ENCODE measurements at places on chromosomes 16 and 17. TPM values are rescaled to one million over a fixed set of nuclear protein-coding genes. Genes with fewer than 3 reads are reported as not detected.
A peak's percentile ranks its signal among the peaks of the same experiment; 100 is the strongest.

The SOST gene
- not detected for total RNA-seq

The CPNE7 gene
- total RNA-seq: 23.4 TPM

The PIRT gene
- not detected for total RNA-seq

DNA sequence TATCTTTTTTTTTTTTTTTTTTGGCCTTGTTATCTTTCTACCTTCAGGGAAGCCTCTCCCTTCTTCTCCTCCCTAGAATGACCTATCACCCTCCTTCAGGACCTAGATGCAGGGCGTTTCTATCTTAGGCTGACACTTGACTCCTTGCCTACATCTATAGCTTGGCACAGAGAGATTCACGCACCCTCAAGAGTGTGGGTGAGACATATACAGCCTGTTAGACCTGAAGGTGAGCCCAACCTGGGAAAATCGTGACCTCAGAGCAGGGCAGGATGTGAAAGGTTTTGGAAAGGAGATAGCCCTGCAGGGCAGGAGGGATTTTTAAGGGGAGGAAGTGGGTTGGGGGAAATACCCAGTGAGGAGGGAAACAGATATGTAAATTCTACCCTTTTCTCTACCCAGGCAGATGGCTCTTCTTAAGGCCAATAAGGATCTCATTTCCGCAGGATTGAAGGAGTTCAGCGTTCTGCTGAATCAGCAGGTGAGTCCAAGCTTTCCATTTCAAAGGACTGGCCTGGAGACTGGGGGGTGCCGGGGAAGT is at the start of gene AHSP:
Gene AHSP (plus strand): TSS at position 167 of the 541 bp plus-strand sequence. CDS start 240 bp downstream, at position 407.
- DNase-seq: peak; percentile 35
- H3K36me3 ChIP-seq: no peaks in the 10 kb centered on the region
- peak within 1 kb of the TSS; percentile 83 for H3K4me3 ChIP-seq
- H3K27ac ChIP-seq: peak within 1 kb of the TSS; percentile 28
- peaks cover 9% of the 10 kb centered on the region for H3K4me1 ChIP-seq
- H3K27me3 ChIP-seq: peaks cover 10% of the 10 kb centered on the region

DNA sequence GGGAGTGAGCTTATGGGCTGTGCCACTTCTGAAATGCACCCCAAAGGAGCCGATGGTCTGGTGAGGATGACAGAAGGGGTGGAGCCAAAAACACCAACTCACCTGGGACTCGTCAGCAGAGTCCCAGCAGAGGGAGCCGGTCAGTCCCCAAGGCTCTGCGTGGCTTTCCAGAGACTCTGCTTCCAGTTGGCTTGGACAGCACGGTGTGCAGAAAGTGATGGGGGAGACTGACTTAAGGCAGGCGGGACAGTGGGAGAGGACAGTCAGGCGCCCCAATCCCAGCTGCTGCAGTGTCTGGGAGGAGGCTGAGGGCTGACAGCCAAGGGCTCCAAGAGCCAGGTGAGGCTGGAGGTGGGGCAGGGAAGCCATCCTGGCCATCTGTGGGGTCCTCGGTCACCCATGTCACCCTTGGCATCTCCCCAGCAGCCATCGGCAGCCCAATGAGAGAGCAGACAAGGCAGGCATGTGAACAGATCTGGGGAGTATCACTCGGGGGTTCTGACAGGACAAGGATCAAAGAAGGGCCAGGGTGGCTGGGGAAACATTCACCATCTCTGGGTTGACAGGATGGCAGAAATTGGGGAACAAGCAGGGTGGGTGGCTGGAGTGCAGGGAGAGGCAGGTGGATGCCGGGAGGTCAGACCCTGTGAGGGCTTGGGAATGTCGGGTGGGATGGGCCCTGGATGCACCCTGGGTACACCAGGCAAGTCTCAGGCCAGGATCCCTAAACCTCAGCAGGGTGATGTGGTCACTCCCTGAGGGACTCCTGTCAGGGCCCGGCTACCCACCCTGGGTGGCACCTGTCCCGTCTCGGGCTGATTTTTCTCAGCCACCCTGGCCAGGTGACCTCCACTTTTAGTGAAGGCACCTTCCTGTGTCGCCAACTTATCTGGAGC is 8.9 kb upstream of the KRTAP17-1 start:
- 0 out of 3 replicates have a peak overlapping the region, but pooled peaks have one; percentile 16 for H3K4me3 ChIP-seq
- H3K27ac ChIP-seq: no peak overlapping the region
- no peaks in the 10 kb centered on the region for H3K4me1 ChIP-seq
- H3K36me3 ChIP-seq: no peaks in the 10 kb centered on the region
- peak; percentile 83 for DNase-seq

DNA sequence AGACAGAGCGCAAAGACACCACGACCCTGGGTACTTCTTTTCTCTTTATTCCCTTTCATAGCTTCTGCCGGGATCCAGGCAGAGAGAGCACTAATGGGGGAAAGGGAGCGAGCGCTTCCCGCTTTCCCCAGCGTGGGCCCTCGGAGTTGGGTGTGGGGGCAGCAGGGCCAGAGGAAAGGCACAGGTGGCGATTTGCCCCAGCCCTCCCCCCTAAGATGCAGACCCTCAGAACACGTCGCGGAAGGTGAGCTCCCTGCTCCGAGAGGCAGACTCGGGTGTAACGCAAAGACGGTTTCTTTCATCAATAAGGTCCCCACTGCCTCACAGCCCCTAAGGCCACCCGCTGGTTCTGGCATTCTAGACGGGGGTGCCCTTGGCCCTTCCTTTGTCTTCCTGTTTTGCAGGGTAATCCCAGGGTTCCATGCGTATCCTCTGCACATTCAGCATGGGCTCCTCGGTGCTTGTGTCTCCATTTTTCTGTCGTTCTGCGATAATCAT is 570 bp upstream of the NME3 start:
- DNase-seq: peak; percentile 54
- peaks cover 33% of the 10 kb centered on the region for H3K36me3 ChIP-seq
- no peaks in the 10 kb centered on the region for H3K4me1 ChIP-seq
- H3K27ac ChIP-seq: no peak overlapping the region
- no peaks in the 10 kb centered on the region for H3K27me3 ChIP-seq

All from H9 (cell line).